NCI-H1092 (cell line): ENCODE measurements at places on chromosomes 3 and 15.
A peak's percentile ranks its signal among the peaks of the same experiment; 100 is the strongest.

GRCh38 chr3:44996556-44996969 is 20.5 kb downstream of the EXOSC7 start:
- no peak for DNase-seq

DNA sequence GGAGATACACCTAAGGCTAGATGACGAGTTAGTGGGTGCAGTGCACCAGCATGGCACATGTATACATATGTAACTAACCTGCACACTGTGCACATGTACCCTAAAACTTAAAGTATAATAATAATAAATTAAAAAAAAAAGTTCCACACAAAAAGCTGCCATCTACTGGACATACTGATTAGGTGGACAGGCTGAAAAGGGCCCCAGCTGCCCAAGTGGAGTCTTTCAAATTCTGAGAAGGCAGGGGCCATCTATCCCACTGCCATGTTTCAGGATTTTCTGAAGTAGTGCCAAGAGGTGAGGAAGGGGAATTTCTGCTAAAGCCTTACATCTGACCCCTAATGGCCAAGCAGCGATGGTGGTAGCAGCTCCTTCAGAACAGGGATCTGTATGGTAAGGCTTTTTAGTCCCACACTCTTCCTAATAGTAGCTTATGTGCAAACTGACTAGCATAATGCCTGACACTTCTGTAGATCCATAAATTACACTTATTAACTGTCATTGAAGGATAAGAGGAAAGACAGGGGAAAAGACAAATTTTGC is 7.7 kb downstream of the FSTL1 start:
- no peak for DNase-seq

- DNase-seq: no peak
These were observed 72.2 kb upstream of the CCNL1 start for GRCh38 chr3:157232141-157232540.

DNA sequence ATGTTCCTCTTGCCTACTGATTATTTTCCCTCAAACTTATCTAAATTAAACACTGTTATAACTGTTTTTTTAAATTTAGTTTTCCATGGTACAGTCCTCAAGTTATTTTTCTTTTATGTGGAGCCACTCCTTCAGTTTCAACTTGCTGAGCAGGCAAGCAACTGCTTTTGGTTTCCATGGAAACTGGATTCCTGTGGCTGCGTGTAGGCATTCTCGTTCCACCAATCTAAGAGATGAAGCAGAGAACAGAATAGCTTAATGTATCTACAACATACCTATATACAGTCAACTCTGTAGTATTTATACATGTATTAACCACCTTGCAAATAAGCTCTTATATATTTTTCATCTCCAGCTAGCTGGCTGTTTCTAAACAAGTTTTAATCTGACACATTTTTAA is 25.8 kb upstream of the ANXA2 start:
- DNase-seq: no peak

GRCh38 chr3:149494022-149494758 is 19.7 kb downstream of the TM4SF4 start:
- peak; percentile 55 for DNase-seq

- no peak for DNase-seq
These were observed 213.8 kb downstream of the RPLP1 start for GRCh38 chr15:69666441-69666882.

GRCh38 chr3:107929088-107929487 is 161.7 kb downstream of the CD47 start:
- DNase-seq: no peak
